CD4-positive, alpha-beta T cell treated with Interleukin-17A for 1 hour (primary cell): ENCODE measurements at places on chromosomes 1 and 21.
A peak's percentile ranks its signal among the peaks of the same experiment; 100 is the strongest.

DNA sequence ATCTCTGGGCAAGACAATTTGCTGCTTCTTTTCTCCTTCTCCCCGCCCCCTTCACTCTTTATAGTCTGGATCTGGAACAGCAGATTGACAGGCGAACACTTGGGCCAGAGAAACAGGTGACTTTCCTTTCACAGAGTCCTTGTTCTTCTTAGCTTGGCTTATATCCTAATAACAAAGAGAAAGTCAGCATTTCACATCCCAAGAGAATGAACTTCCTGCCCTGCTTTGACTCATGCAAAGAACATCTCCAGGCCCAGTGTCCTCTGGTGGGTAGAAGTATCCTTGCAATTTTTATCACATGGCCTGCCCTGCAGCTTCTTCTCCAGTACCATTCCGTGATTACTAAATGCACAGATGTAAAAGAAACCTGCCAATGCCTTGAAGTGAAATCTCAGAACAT is 764.4 kb downstream of the ADGRL2 start:
- DNase-seq: no peak

- DNase-seq: peak; percentile 38
Observed at GRCh38 chr21:34936371-34936789, 112.7 kb downstream of the RUNX1 start.

DNA sequence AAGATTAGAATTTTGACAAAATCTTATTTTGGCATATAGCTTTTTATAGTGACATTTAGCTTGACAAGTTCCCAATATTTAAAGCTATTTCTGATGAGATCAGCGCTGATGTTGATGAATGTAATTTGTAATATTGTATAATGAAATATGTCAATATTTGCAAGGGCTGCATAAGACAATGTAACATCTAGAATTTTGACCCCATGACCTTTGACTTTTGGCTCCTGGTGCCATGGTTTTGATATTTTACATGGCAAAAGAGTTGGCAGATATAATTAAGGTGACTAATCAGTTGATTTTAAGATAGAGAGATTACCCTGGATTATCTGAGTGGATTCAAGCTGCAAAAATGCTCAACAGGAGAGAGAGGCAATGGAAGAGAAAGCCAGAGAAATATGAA is 63.9 kb downstream of the DUSP10 start:
- DNase-seq: no peak

DNA sequence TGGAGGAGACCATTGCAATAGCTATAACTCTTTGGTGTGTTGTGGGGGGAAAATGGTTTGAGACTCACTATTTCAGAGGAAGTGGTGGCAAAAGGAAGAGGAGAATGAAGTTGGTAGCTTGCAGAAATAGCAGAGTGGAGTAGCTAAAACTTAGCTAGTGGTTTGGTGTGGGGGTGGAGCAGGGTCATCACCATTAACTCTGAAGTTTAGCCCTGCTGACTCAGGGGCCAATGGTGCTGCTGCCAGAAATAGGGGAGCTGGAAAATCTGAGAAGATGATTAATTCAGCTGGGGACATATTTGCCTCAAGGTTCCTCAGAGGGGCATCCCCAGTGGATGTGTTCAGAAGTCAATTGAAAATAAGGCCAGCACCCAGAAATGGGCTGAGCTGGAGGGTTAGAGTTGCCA is 65.4 kb downstream of the RUNX1 start:
- peak; percentile 48 for DNase-seq

DNA sequence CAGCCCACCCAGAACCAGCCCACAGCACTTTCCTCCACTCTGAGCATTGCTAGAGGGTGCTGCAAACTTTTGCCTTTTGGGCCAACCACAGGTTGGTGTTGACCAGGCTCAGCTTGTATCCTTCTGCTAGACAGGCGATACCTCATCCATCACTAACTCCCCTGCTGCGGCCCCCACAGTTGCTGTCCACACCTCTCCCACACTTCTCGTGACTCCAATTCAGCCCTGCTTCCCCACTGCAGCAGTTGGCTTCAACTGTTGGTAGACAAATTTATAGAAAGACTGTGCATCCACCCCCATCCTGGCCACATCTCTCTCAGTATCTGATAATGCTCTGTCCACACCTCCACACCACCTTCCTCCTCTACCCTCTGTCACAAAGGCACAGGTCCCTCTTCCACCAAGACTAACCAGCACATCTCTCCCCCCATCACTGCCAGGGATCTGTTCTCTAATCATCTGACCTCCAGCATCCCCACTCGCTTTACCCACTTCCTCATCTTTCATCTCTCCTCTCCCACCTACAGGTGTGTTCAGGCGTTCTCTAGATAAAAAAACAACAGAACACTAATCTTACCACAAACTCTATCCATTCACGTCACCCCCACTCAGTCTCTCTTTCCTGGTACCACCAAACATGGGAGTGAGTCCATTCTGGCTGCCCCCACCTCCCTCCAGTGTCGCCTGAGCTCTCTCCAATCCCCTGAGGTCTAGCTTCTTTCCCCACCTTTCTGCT is 15.8 kb upstream of the SLC25A44 start:
- peak; percentile 18 for DNase-seq

DNA sequence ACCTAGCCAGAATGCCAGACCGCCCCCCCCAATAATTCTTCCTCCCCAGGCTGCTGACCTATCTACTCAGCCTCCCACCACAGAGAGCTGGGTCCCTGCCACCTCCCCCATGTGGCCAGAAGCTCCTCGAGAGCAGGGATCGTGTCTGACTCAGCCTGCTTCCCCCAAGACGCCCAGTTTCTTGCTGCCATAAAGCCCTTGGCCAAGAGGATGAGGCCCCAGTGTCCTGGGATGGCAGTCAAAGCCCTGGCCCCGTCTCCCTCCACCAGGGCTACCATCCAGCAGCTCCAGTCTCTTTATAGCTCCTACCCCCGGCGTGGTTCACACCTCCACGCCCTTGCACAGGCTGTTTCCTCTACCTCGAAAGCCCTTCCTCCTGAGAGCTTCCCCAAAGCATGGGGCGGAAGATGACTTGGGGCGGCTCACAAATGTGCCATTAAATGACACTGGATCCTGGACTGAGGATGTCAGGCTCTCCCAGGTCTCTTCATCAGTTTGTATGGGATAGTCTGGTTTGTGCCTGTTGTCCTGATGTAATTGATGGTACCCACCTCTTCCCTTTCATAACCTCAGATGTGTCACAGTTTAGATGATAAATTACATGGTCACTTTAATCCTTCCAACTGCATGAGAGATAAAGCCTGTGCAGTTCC is 13.2 kb downstream of the ADGRB2 start:
- DNase-seq: peak; percentile 52

DNA sequence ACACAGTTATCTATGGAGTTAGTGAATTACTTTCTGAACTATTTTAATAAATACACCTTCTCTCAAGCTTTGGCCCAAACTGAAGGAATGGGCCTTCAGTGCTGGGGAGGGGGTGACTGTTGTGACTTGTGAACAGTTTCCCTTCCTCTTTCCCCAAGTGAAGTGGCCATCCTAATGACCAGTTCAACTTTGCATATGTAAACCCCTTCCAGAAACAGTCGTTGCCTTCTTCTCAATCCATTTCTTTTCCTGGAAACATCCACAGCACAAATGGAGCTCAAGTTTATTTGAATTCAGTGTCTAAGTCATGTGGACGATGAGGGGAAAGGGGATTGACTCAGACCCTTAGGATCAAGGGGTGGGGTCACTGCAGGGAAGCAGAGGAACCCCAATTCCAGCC is 1.3 kb upstream of the INPP5B start:
- DNase-seq: no peak

- no peak for DNase-seq
Observed at GRCh38 chr1:67158401-67158800, 7.9 kb upstream of the IL23R start.

DNA sequence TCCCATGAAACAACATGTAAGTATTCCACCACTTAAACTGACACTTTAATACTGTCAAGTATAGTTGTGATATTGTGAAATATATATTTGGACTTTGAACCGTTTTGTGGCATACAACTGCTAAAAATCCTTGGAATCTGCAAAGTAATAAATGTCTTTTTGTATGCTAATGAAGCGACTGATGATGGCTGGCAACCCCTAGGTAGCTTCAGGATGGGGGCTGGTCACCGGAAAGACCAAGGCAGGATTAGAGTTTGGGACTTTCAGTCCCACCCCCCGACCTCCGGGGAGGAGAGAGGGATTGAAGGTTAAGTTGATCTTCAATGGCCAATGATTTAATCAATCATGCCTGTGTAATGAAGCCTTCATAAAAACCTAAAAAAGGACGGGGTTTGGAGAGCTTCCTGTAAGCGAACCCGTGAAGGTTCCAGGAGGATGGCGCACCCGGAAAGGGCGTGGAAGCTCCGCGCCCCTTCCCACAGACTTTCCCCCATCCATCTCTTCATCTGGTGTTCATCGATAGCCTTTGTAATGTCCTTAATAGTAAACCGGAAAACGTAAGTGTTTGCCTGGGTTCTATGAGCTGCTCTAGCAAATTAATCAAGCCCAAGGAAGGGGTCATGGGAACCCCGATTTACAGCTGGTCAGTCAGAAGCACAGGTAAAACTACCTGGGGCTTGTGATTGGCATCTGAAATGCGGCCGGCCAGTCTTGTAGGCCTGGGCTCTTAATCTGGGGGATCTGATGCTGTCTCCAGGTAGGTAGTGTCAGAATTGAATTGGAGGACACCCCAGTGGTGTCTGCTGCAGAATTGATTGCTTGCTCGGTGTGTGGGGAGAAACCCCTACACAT is 1.8 kb upstream of the ZNF281 start:
- DNase-seq: no peak

DNA sequence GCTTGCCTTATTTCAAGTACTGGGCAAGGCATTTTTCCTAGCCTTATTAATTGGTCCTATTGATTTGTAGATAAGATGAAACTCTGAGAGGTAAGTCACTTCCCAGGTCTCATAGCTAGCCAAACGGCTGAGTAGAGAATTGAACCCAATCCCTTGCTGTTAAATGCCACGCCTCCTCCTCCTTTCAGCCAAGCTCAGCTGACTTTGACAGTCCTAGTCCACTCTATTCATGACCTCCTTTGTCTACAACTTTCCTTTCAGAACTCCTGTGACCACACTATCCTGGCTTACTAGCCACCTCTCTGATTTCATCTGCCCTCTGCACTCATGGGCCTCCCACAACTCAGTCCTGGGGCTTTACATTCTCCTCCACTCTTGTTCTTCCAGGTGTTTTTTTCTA is 3.9 kb upstream of the NGF start:
- no peak for DNase-seq

DNA sequence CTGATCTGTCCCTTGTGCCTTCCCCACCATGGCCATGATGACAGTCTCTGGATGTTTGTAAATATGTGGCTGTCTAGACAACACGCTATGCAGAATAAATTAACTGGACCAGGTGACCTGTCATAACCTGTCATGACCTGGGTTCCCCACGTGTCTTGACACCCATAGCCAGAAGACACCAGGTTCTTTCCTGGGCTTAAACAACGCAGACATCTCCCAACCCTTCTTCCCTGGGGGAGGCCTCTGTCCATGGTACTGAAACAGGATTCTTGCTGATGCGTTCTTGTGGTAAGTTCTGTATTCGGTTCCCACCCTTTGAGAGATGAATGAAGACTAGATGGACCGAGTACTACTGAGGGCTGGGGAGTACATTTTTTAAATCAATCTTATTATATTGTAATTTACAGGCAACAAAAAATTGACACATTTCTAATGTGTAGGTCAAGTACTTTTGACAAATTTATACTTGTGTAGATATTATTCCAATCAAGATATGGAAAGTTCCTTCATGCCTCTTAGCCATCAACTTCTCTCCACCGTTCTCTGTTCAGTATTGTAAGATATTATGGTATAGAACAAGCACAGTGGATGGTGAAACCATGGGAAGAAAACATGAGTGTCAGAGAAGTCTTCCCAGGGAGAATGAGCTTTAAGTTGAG is 738.8 kb downstream of the PTPRU start:
- no peak for DNase-seq

- DNase-seq: no peak
Observed at GRCh38 chr21:38228115-38228514, 28.7 kb upstream of the KCNJ15 start.

GRCh38 chr21:27582246-27582947 is 615.5 kb upstream of the ADAMTS5 start:
- DNase-seq: no peak

DNA sequence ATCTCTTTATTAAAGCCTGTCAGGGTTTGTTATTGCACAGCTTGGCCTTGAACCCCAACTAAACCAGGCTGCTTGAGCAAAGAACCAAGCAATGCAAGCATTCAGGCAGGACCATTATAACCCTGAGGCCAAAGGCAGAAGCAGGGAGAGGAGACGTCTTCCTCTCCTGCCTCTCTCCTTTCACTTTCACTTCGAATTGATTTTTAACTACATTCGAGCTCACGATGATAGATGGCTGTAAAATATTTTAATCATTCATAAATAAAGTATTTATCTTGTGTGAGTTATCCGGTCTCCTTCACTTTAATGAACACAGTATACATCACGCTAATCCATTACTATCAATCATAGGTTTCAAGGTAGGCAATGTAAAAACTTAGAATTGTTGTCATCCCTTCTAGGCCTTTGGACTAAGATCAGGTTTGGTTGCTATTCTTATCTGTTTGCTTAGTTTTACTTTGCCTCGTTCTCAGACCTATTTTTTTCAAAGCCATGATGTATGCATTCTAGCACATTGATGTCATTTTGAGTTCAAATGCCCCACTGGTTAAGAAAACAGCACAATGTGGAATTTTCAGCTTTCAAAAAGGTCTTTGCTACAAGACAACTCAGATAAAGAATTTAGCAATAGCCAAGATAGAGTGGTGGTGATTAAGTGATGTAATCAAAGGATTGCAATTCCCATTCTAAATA is 480.2 kb upstream of the RUNX1 start:
- peak; percentile 49 for DNase-seq
